ENCODE measurements at places on chromosomes 11 and 22.
A peak's percentile ranks its signal among the peaks of the same experiment; 100 is the strongest.

- DNase-seq, result no peak
These were observed 48.1 kb upstream of the HMGXB4 start for GRCh38 chr22:35209203-35209602.

- DNase-seq, result no peak
These were observed 13.3 kb downstream of the ARHGAP1 start for GRCh38 chr11:46686886-46687795.

GRCh38 chr11:111429066-111429506 lies 50.0 kb upstream of the POU2AF1 start:
- DNase-seq, result no peak

GRCh38 chr11:63802637-63803414 lies 10.4 kb upstream of the SPINDOC start:
- DNase-seq, result peak; percentile 53

DNA sequence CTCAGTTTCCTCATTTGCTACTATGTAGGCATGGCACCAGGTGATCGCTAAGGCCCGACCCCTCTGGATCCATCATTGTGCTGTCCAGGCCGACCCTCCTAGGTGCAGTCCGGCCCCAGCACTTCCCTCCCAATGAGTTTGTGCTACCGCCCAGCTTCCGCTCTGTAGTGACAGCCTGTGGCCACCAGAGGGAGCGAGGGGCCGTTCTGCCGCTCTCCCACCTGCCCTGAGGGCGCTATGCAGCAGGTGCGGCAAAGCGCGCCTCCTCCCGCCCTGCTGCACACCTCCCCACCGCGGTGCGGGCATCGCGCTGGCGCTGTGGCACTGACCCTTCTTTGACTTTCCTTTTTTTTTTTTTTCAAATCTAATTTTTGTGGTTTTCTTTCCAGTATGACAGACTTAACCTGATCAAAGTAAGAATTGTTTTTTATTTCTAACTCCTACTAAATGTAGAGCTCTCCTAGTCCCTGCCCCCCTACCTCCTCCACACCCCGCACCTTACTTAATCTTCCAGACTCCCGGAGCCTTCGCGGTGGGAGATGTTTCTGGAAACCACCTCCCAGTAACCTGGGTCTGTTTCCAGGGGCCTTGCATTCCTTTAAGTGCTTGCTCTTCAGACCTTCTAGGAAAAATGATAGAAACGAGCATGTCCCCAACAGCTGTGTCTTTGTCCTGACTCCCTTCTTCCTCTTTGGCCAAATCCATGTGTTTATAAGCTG lies 73.7 kb downstream of the SCN3B start:
- DNase-seq, result peak; percentile 90

DNA sequence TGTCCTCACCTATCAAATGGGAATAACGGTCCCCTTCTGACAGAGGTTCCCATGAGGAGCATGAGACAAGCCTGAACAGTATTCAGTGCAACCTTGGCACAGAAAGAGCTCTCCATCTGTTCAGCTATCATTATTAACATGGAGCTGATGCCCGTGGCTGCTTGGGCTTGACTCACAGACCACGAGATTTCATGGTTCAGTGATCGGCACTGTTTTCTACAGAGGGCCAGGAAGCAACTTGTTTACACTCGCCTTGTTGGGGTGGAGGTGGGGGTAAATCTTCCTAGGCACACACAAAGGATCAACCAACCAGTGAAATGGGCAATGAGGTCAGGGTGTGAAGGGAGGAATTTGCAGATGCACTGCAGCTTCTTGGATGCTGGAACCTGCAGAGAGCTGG lies 88.2 kb downstream of the CWC15 start:
- DNase-seq, result no peak

DNA sequence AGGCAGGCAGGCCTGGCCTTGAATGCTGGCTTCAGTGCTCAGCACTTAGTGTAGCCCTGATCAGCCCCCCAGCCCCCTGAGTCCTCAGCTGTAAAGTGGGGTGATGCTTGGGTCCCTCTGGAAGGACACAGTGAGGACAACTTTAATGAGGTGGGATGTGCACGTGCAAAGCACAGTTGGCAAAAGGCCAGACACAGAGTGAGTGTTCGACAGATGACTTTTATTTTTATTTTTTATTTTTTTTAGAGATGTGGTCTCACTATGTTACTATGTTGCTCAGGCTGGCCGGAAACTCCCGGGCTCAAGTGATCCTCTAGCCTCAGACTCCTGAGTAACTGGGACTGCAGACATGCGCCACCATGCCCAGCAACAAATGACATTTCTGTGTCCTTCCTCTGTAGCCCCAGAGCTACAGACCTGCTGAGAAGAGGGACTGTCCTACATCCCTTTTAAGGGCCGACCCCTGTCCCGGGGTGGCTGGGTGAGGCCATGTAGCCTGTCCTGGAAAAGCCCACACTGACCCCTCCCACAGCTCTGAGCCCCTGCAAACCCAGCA lies 6.9 kb upstream of the C11orf96 start:
- DNase-seq, result no peak

GRCh38 chr11:129048911-129049310 lies 106.2 kb upstream of the TP53AIP1 start:
- DNase-seq, result no peak

DNA sequence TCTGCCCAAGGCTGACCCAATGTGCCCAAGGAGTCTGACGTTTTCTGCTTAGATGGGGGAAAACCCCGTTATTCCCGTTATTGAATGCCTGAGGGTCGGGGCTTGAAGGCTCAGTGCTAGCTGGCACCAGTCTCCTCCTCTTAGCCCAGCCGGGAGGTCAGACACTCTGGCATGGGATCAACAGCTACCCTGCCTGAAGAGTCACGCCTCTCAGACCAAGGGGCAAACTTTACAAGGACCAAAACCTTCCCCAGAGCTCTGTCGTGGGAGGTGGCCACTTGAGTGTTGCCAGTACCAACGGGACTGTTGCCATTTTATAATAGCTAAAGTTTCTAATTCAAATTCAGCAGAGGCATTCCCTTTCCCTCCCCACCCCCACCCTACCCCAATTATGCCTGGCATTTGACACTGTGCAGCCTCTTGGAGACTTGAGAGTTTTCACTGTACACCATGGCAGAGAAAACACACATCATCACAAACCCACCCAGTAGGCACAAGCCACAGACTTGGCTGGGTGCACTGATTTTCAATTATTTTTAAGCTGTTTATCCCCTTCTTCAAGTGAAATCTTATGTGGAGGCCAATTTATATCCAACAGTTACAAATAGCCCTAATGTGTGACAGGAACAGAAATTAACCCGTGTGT lies 137.5 kb upstream of the SYT13 start:
- DNase-seq, result no peak

GRCh38 chr11:57626895-57627294 lies 22.8 kb downstream of the YPEL4 start:
- no peak for DNase-seq

- no peak for DNase-seq
These were observed 389.2 kb downstream of the SOX6 start for GRCh38 chr11:15967166-15967565.

- no peak for DNase-seq
These were observed 21.7 kb upstream of the ARHGAP8 start for GRCh38 chr22:44730490-44731356.

Data from ELF-1 (cell line).